ENCODE measurements at places on chromosomes 6 and 20.
A peak's percentile ranks its signal among the peaks of the same experiment; 100 is the strongest.

DNA sequence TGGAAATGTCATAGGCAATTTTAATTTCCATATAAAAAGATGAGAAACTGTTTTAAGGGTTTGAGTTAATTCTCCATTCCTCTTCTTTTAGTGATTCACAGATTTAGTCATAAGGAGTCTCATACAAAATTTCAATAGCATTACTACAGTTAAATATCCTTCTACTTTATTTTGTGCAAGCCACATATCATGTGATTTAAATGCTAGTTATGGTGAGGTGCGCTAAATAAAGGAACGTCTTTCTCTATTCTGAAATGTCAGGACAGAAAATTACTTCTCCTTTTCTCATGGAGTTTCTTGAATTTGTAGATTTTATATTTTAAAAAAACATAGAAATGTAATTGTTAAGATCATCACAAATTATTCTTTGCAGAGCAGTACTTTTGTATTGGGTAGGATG lies 50.0 kb upstream of the SUPT3H start:
- no peak for DNase-seq

DNA sequence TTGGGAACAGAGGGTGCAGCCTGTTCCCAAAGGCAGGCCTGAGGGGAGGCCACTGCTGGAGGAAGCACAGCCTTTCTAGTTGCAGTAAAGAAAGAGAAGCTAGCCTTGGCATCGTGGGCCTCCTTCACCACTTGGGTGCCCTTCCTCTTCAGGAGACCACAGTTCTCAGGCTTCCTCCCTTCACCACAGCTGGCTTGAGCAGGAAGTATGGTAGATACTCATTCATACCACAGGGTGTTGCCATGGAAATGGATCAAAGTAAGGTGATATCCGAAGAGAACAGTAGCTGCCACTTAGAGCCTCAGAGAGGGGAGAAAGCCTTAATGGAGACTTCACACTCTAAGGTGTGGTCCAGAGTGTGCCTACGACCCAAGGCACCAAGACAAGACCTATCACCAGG lies 120.4 kb upstream of the RIPOR2 start:
- no peak for DNase-seq

GRCh38 chr20:669573-669972 lies 6.0 kb downstream of the SCRT2 start:
- DNase-seq: no peak

GRCh38 chr6:43939281-43940070 lies 169.5 kb downstream of the VEGFA start:
- DNase-seq: no peak

- DNase-seq: no peak
These were observed 48.2 kb downstream of the STX7 start for GRCh38 chr6:132464538-132465256.

- no peak for DNase-seq
These were observed 202.6 kb downstream of the NFATC2 start for GRCh38 chr20:51339721-51340450.

- no peak for DNase-seq
These were observed 730.4 kb downstream of the KIF16B start for GRCh38 chr20:15842872-15843271.

DNA sequence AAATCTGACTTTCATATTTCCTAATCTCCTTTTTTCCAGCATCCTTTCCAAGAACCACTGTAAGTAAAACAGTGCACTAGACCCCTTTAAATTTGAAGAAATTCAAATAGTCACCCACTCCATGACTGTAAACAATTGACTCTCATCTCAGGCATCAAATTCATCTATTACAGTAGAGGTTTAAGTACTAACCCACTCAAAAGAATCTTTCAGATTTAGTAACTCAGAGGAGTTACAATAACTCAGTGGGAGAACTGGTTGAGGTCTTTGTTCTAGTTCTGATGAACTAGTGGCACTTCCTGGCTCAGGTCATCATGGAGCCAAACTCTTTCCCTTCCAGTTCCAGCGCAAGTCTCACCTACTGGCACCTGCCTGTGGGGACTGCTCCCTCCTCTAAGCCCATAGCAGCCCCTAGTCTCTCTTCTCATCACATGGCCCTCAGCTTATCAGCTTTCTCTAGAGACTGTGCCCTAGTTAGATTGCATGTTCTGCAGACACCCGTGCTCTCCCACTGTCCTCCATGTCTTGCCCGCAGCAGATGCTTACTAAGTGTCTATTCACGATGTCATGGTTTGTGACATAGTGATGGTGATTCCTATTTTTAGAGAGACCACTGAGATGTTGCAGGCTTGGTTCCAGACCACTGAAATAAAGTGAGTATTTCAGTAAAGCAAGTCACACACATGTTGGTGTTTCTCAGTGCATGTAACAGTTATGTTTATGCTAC lies 196.2 kb downstream of the TBC1D7 start:
- DNase-seq: no peak

GRCh38 chr20:10619427-10619826 lies 54.4 kb downstream of the JAG1 start:
- no peak for DNase-seq

- peak; percentile 91 for DNase-seq
These were observed at the start of gene TSPYL4 for GRCh38 chr6:116253505-116254296. Gene TSPYL4 (minus strand): TSS chr6:116254075. CDS start chr6:116254008, 67 bp downstream.

DNA sequence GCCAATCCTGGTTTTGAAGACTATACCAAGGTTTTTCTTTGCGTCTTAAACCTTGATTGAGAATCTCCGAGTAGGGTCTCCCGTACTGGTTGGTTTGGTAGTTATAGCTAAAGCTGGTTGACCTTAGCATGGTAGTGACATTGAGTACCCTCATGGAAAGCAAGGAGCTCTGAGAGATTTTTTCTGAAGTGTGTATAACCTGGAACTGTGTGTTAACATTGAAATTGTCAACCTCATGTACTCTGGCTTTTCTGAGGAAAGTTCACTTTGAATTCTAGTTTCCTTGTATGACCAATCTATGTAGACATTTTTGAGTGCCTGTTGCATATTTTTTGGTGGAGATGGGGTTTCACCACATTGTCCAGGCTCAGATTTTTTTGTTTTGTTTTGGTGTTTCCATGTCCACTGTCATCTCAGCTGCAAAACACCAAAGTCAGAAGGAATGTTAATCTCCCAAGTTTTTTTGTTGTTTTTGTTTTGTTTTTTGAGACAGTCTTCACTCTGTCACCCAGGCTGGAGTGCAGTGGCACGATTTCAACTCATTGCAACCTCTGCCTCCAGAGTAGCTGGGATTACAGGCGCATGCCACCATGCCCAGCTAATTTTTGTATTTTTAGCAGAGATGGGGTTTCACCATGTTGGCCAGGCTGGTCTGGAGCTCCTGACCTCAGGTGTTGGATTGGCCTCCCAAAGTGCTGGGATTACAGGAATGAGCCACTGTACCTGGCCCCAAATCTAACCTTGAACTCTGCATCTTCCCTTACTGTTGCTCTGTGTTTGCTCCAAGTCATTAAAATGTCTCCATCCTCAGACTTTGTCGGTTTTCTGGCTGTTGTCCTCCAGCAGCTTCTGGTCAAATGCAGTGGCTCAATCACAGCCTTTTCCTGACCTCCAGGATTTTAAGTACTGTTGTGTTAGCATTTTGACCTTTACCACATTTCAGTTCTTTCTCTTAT lies 4.3 kb downstream of the RPS12 start:
- DNase-seq: no peak

- DNase-seq: no peak
These were observed 55.9 kb downstream of the CBFA2T2 start for GRCh38 chr20:33545763-33546162.

DNA sequence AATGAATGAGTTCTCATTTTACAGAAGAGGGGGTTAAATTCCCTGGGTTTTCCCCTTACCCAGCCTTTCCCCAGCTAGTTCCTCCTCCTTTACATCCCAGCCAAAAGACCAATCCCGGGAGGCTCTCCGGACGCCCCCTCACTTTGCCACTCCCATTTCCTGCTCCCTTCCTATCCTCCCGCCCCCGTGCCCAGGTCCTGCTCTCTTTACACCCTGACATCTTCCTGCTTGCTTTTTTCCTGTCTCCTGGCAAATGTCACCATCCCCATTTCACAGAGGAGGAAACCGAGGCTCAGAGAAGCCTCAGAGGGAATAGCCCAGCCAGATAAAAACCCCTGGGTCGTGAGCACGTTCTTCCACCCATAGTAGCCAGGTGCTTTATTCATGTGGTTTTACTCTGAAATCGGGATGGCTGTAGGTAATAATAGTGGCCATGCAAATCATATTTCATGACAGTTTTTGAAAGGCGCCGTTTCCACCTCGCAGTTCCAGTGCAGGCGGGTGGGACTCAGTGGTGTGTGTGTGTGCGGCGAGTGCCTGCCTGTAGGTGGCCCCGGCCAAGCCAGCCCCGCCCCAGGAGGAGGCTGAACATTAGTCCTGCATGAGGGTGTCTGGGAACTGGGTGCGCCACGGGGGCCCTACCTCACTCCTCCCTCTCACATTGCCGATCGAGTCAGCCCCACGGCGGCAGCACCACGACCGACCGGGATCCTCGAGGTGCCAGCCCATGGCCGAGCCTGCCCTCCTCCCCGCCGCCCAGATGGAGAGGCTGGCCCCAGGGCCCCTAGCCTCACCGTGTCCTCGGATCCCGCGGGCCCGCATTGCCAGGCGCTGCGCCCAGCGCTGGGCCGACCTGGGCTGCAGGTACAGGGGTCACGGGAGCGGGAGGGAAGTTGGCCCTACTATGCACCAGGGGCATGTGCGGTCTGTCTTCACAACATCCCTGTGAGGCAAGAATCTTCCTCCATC lies at the start of gene ARHGAP40:
ARHGAP40 (plus strand) TSS at position 594 of the 969 bp plus-strand sequence.
- no peak for DNase-seq

GRCh38 chr6:145865595-145865994 lies 51.0 kb upstream of the FBXO30 start:
- DNase-seq: no peak

DNA sequence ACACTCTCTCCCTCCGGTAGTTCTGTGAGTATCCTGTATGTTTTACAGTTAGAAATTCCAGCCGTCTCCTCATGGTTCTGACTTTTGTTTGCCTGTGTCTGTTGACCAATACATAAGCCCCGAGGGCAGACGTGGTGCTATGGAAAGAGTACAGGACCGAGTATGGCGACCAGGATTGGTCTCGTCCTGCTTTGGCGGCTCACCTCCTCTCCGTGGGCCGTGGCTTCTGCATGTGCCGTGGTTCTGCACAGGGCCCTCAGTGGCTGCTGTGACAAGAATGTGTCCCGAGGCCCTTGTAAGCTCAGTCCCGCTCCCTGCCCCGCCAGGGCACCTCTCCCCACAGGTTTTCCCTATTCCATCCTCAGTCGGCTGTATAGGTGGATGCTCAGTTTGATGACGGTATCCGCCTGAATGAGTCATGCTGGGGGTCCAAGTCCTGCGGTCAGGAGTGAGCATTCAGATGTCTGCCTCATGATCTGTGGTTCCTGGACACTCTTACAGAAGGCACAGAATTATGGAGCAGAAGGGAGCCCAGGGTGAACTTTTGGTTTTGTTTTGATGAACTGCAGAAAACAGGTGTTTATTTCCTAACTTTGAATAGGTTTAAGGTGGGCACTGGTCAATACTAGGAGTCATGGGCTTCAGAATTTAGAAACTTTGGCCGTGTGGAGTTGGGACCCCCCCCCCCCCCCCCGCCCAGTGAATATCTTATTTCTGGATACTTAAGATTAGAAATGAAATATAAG lies 1.2 kb downstream of the ARFGAP1 start:
- no peak for DNase-seq
